Femur (tissue), 1 donor: ENCODE measurements at places on chromosomes 13 and 19.

GRCh38 chr13:47036294-47037008 is 139.6 kb upstream of the HTR2A start:
- DNase-seq, result no peak

GRCh38 chr19:14343286-14343685 is 38.0 kb upstream of the ADGRE5 start:
- no peak for DNase-seq

DNA sequence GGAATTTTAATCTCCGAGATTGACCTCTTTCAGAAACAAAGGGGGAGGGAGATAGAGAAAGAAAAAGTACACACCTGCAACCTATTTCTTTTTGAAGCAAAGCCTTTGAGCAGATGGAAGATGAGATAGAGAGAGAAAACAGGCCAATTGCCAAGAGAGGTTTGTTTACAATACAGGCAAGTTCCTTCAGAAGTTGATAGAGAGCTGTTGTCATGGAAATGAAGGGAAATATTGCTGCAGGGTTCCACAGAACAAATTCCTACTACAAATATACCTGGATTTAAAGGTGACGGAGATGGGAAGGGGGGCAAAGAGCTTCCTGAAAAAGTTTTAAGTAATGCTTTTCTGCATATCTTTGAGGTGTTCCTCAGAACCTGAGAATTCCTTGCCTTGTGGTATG is 388.4 kb downstream of the NDFIP2 start:
- DNase-seq, result no peak

DNA sequence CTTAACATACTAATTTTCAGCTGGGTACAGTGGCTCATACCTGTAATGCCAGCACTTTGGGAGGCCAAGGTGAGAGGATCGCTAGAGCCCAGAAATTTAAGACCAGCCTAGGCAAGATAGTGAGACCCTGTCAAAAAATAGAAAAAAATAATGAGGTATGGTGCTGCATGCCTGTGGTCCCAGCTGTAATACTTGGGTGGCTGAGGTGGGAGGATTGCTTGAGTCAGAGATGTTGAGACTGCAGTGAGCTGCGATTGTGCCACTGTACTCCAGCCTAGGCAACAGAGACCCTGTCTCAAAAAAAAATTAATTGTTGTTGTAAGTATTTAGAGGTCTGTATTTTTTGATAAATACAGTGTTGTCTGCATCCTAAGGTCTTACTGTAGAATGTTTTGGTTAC is 66.8 kb downstream of the FNDC3A start:
- DNase-seq, result no peak

DNA sequence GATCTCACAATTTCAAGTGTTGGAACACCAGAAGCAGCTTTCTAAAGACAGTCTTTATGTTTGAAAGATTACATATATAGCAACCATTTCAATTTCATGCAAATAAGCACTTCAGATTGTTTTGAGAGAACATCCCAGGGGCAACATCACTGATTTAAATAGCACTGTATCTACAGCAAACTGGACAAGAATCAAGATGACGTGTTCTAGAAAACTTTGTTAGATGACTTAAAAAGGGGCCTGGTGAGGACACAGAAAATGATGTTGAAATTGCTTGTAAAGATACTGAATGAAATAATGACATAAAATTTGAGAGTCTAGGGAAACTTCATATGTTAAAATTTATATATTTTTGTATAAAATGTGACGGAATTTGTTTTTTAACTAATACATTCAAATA is 277.1 kb downstream of the KLF12 start:
- no peak for DNase-seq

- DNase-seq, result no peak
Measured at GRCh38 chr19:36528921-36529518, 949 bp upstream of the ZNF260 start.

GRCh38 chr19:32471811-32472210 is 66.2 kb downstream of the DPY19L3 start:
- no peak for DNase-seq

DNA sequence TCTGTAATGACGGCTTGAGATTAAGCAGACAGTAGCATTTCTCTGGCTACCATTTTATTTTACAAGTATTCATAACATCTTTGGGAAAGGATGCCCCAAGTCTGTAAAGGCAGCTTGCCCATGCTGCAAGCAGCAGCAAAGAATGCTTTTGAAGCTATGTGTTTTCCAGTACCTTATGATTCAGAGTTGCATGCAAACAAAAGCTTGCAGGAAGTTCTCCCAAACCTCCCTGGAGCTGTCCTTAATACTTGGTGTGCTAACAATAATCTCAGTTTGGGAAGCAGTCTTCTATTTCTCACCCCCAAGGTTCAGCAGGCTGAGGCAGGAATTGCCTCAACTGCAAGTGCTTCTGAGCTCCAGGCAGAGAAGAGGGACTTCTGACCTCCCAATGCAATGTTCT is 60.8 kb downstream of the CCNA1 start:
- no peak for DNase-seq

DNA sequence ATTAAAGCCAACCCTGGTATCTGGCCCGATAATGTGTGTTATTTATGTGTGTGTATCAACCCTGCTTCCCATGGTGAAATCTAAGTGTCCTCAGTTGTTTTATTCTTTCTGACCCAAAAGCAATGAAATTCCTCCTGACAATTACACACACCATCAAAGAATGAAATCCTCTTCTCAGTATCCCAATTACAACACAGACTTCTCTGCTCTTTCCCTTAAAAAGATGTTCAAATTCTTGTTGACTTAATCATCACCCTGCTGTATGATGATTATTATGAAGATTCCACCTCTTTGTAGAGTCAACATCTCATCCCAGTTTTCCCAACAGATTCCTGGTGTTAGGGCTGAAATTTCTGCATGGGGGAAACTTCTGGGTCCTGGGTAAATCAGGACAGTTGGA is 8.9 kb upstream of the TRPC4 start:
- DNase-seq, result no peak

DNA sequence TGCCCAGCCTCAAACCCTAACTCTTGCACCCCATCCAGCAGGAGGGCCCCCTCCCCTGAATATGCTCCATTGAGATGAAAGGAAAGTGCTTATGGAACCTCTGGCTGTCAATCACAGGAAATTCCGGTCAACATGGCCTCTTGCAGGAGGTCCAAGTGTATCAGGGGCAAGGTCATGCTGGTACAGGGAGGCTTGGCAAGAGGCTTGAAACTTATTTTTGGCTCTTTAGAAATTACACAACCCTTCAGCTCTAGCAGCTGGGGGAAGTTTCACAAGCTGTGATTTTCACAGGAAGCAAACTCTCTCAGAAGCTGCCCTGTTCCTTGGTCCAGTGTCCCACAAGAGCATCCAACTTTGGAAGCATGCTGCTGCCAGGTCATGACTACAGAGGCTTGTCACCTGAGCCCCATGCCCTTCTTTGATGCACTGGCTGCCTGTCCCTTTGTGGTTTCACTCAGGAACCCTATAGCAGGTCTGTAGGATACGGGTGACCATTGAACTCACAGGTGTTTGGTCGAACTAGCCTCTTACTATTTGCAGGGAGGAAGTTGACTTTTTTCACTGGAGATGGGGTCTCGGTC is 8.4 kb downstream of the ASF1B start:
- peak; percentile 25 for DNase-seq

- no peak for DNase-seq
Measured at GRCh38 chr19:10109528-10109927, 2.0 kb upstream of the P2RY11 start.

DNA sequence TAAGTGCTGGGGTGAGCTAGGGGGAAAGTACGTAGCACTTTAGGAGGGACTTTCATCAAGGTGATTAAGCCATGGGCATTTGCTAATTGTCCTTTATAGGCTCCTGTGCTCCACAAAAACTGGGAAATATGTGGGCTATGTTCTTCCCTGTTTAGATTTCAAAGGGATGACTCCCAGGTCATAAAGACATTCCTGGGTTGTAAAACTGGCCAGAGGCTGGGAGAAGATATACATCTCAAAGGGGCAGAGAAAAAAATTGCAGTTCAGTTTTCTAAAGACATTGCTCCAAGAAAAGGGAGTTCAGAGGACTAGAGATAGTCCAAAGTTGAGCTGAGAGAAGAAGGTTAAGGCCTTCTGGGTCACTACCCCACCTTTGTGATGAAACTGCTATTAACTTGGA is 204.8 kb downstream of the MYO16 start:
- no peak for DNase-seq

DNA sequence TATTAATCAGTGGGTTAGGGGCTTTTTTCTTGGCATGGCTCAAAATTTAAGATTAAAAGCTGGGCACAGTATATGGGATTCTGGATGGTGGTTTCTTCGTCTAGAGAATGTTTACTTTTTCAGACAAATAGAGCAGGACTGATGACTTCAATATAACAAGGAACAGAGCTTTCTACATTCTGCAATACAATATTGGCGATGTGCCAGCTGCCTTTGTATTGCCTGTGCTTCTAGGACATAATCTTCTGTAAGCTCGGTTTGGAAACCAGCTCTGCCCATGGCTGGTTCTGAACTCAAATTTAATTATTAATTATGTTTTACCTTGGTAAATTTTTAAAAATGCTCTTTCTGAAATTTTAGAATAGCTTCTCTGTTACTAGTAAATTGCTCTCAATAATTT is 139.1 kb upstream of the TRPC4 start:
- DNase-seq, result peak; percentile 23

- DNase-seq, result no peak
Measured at GRCh38 chr19:10408511-10409283, 5.4 kb upstream of the CDC37 start.

- no peak for DNase-seq
Measured at GRCh38 chr13:23440821-23441618, 7.5 kb upstream of the SACS start.

GRCh38 chr19:34588249-34588648 is 88.7 kb downstream of the SCGB2B2 start:
- DNase-seq, result no peak

DNA sequence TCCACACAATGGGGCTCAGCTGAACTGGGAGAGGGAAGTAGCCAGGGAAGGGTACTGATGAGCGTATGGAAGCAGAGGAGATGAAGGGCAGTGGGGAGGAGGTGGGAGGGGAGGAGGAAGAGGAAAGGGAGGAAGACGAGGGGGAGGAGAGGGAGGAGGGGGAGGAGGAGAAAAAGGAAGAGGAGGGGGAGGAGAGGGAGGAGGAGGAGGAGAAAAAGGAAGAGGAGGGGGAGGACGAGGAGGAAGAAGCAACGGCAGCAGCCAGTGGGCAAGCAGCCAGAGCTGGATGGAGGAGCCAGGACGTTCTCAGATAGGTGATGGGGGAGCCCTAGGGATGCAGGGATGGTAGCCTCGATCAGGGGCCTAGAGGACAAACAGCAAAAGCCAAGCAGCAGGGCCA is 5.6 kb downstream of the CERS4 start:
- no peak for DNase-seq

- no peak for DNase-seq
Measured at GRCh38 chr19:38139122-38139521, 84.9 kb downstream of the DPF1 start.

DNA sequence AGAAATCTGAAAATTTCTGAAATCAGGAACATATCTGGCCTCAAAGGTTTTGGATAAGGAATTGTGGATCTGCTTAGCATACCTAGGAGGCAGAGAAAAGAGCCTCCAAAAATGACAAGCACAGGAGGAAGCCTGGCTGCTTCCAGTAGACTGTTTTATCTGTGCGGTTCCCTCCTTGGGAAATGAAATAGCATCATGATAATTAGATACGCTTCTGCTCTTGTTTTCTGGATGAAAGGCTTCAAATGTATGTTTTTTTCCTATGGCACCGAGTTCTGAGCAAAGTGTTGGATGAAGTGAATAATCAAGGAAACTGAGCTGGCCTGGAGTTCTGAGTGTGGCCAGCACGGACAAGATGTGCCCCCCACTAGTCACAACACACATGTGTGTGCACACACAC is 19.8 kb upstream of the GPR12 start:
- no peak for DNase-seq

DNA sequence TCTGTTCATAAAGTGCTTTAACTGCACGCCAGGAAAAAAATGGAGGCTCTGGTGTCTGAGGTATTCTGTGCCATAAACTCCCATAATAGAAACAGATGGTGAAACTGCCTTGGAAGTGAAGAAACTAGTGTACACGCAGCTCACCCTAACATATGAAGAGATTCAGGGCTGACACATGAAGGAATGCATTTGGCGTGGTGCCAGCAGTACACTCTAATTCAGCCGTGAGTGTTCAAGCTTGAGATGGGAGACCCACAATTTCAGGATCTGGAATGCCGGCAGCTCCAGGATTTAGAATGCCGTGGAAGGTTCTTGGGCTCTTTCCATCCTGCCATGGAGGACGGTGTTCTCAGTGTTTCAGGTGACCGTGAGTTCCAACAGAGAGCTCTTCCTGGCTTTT is 478.4 kb downstream of the TSHZ3 start:
- peak; percentile 61 for DNase-seq

GRCh38 chr13:50244355-50244712 is 229.1 kb downstream of the KCNRG start:
- DNase-seq, result no peak

GRCh38 chr19:48390188-48391099 is 907 bp downstream of the KDELR1 start:
- peak; percentile 81 for DNase-seq

GRCh38 chr13:111005808-111006505 is 91.1 kb upstream of the ANKRD10 start:
- peak; percentile 88 for DNase-seq

- DNase-seq, result no peak
Measured at GRCh38 chr19:39236527-39236926, 8.3 kb downstream of the IFNL3 start.

GRCh38 chr13:60720590-60720989 is 323.6 kb downstream of the TDRD3 start:
- DNase-seq, result no peak

DNA sequence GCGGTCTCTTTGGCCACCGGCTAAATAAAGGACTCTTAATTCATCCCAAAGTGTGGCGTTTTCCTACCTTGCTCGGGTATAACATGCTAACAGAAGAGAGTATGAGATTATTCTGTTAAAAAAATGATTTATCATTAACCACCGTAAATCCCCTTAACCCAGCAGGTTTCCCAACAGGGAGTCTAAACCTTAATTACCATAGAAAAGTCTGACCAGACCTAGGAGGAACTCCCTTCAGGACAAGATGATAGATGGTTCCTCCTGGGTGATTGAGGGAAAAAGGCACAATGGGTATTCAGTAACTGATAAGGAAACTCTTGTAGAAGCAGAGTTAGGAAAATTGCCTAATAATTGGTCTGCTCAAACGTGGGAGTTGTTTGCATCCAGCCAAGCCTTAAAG is 193.7 kb downstream of the ZNF737 start:
- DNase-seq, result no peak

- no peak for DNase-seq
Measured at GRCh38 chr13:74070513-74070912, 63.7 kb downstream of the KLF12 start.

- no peak for DNase-seq
Measured at GRCh38 chr13:93218583-93218982, 8.0 kb upstream of the GPC6 start.

DNA sequence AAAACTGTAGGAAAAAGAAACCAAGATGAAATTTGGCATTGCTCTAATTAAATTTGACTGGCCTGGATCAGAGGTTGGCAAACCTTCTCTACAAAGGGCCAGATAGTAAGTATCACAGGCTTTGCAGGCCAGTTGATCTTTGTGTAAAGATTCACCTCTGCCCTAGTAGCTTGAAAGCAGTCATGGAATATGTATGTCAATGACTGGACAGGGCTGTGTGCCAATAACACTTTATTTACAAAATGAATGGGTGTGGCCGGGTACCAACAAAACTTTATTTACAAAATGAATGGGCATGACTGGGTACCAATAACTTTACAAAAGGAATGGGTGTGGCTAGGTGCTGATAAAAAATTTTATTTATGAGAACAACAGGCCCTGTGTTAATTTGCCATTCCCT is 20.0 kb downstream of the SIN3B start:
- no peak for DNase-seq
